Muscle of back (tissue), 13 donors: ENCODE measurements at places on chromosomes 11 and 22. TPM values are rescaled to one million over a fixed set of nuclear protein-coding genes. Genes with fewer than 3 reads are reported as not detected.

The ZDHHC8 gene
- 46.0 TPM for polyA plus RNA-seq

The SOX6 gene
- polyA plus RNA-seq = 23.3 TPM

The GPHA2 gene
- not detected for polyA plus RNA-seq

The C11orf87 gene
- polyA plus RNA-seq = 0.46 TPM

The APOA4 gene
- not detected for polyA plus RNA-seq

The AQP11 gene
- 1.9 TPM for polyA plus RNA-seq

The FIBIN gene
- 96.9 TPM for polyA plus RNA-seq

The OR2AG1 gene
- not detected for polyA plus RNA-seq

The CST6 gene
- polyA plus RNA-seq = not detected

The CLDN5 gene
- 47.6 TPM for polyA plus RNA-seq

The LRP5 gene
- 54.7 TPM for polyA plus RNA-seq

The SHANK2 gene
- 1.6 TPM for polyA plus RNA-seq

The GSTT4 gene
- not detected for polyA plus RNA-seq

The CCDC117 gene
- 24.2 TPM for polyA plus RNA-seq

The BDNF gene
- 1.1 TPM for polyA plus RNA-seq

The ELP4 gene
- polyA plus RNA-seq = 18.2 TPM

The PANX2 gene
- polyA plus RNA-seq = not detected

The MIOX gene
- not detected for polyA plus RNA-seq

The CATSPERZ gene
- not detected for polyA plus RNA-seq

The SEC14L6 gene
- polyA plus RNA-seq = 0.18 TPM

The TSPAN18 gene
- 57.1 TPM for polyA plus RNA-seq

The POLR2L gene
- 94.0 TPM for polyA plus RNA-seq

The CHST1 gene
- polyA plus RNA-seq = 17.9 TPM

The PANX3 gene
- not detected for polyA plus RNA-seq

The LSP1 gene
- 25.7 TPM for polyA plus RNA-seq

The SULT4A1 gene
- 2.9 TPM for polyA plus RNA-seq

The MB gene
- 303 TPM for polyA plus RNA-seq

The NCF4 gene
- 3.9 TPM for polyA plus RNA-seq

The OR6A2 gene
- polyA plus RNA-seq = not detected

The PRDM11 gene
- 22.5 TPM for polyA plus RNA-seq

The IL17RA gene
- polyA plus RNA-seq = 5.2 TPM

The CNTF gene
- 0.57 TPM for polyA plus RNA-seq

The IL10RA gene
- polyA plus RNA-seq = 5.1 TPM

The SCGB2A2 gene
- polyA plus RNA-seq = not detected

The KCNJ1 gene
- polyA plus RNA-seq = not detected

The LMO1 gene
- polyA plus RNA-seq = 5.5 TPM

The MS4A7 gene
- polyA plus RNA-seq = 13.5 TPM

The HOATZ gene
- 0.08 TPM for polyA plus RNA-seq

The TEX12 gene
- 0.32 TPM for polyA plus RNA-seq

The SLC22A9 gene
- not detected for polyA plus RNA-seq

The YPEL1 gene
- 10.9 TPM for polyA plus RNA-seq

The GGT5 gene
- 8.8 TPM for polyA plus RNA-seq

The NRXN2 gene
- 26.6 TPM for polyA plus RNA-seq

The MS4A6E gene
- polyA plus RNA-seq = not detected

The KCTD14 gene
- polyA plus RNA-seq = 1.8 TPM

The LRRC55 gene
- polyA plus RNA-seq = 0.92 TPM

The PKDREJ gene
- 0.29 TPM for polyA plus RNA-seq

The HEPACAM gene
- 0.08 TPM for polyA plus RNA-seq

The DDIAS gene
- 3.8 TPM for polyA plus RNA-seq
